ENCODE measurements at places on chromosomes 3 and 15.

DNA sequence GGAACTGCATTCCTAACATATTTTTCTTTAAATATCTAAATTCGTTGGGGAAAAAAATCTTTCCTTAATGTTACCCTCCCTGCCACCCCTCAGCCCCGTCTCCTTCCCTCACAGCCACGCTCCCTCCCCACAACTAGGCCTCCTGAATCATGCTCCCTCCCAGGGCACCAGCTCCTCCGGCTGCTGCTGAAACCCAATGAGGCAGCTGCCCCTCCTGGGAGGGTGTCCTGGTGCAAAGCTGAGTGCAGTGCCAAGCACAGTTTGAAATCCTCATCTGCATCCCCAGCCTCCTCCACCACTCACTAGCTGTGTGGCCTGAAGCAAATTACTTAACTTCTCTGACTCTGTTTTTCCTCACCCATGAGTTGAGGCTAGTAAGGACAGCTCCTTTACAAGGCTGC lies 2.7 kb upstream of the NR2E3 start:
- no peak for DNase-seq

DNA sequence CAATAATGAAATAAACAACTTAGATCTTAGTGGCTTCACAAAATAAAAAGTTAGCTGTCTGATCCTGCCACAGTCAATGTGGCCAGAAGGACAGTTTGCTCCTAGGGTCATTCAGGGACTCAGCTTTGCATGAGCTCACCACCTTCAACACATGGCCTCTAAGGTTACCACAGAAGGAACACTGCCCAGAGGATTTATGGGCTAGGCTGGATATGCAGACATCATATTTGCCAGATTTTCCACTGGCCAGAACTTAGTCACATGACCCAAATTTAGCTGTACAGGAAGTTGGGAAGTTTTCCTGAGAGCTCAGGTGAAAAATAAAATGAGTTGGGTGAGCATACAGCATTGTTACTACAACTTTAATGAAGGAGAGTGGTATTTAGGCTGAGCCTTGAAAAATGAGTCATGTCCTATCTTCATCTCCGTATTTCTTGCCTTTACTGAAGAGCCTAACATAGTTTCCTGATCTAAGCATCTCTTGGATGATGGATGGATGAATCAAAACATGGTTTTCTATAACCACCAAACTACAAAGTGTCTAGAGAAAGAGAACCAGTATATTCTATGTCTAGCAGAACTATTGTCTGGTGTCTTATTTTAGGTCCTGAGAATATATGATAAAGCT lies 54.9 kb upstream of the TMEM108 start:
- no peak for DNase-seq

DNA sequence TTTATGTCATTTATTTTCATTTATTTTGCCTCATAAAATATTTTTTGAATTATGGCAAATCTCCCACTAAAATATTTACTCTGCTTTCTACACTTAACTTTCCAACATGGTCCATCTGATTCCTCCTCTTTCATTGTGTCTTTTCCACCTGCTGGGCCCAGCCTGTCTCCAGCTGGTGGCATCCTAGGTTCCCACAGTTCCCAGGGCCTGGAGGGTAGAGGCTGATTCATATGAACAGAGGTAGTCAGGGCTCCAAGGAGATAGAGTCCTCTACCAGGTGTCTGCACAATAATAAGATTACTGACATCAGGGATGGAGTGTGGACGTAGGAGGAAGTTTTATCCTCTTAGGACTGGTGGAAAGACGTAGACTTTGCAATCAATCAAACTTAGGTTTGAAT lies 14.3 kb downstream of the ZBTB38 start:
- no peak for DNase-seq

DNA sequence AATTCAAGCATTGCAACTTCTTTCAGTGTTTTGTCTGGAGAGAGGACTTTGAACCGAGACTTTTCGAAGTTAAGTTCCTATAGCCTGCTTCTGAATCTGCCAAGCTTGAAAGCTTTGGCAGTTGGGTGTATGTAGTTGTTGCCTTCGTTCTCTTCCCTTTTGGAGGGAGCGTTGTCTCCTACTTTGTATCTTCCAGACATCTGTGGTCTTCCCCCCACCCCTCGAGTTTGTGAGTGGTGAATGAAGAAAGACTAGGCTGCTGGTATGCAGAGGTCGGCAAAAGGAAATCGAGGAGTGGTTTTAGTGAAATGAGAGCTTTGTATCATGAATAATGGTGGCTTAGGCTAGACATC lies 1.3 kb downstream of the CTNNB1 start:
- peak; percentile 57 for DNase-seq

DNA sequence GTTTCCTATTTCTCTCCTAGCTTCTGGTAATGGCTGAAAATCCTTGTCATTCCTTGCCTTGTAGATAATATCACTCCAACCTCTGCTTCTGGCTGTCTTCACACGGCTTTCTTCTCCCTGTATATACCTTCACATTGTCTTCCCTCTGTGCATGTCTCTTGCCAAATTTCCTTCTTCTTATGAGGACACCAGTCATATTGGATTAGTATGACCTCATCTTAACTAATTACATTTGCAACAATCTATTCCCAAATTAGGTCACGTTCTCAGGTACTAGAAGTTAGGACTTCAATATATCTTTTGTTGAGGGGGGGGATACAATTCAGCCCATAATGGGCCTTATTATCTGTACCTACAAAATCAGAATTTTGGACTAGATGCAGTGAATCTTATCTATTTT lies 417.4 kb downstream of the PLCL2 start:
- DNase-seq = no peak

DNA sequence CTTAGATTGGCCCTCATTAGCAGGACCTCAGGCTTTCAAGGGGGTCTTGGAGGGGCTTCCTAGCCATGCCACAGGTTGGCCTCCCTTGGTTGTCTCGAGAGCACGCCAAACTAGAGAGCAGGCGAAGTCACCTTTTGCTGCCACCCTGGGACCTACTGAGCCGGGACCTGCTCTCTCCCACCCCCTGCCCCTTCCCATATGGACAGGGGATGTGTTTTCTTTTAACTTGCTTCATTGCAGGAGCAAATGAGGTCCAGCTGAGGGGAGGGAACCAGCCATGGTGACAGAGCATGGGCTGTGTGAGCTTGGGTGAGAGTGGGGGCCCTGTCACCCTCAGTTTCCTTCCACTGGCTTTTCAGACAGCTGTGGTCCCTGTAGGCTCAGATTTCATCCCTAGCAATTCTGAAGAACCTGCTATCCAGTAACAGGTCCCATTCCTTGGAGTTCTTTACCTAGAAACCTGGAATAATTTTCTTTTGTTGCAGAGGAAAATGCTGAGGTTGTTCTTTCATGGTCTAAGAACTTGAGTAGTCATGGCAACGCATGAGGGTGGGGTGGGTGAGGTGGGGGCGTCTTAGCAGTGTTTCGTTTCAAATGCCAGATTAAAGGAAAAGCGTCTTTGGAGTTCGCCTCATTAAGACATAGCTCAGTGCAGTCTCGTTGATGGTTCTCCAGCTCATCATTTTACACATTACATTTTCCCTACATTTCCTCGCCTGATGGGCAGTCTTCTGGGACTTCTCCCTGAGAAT lies 20.1 kb upstream of the MAGEF1 start:
- no peak for DNase-seq

DNA sequence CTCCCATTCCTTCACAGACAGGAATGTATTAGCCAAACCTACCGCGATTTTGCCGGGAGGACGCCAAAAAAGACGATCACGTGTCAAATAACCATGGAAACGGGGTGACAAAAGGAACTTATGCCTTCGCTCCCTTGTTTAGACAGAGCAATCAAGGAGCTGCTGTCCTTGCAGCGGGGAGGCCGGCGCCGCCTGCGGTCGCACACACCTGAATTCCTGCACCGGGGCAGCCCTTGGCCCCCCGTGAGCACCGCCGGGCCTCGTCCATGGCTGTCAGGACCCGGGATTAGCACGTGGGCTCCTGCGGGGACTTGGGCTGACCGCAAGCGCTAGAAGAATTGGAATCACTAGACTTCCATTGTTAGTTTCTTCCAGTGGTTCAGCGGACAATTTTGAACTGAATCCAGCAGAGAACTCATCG lies 193.1 kb downstream of the SHQ1 start:
- peak; percentile 28 for DNase-seq

- DNase-seq = no peak
These were observed 7.9 kb downstream of the VIPR1 start for GRCh38 chr3:42510325-42510724.

GRCh38 chr15:97745481-97746071 lies 214.9 kb upstream of the ARRDC4 start:
- DNase-seq = no peak

DNA sequence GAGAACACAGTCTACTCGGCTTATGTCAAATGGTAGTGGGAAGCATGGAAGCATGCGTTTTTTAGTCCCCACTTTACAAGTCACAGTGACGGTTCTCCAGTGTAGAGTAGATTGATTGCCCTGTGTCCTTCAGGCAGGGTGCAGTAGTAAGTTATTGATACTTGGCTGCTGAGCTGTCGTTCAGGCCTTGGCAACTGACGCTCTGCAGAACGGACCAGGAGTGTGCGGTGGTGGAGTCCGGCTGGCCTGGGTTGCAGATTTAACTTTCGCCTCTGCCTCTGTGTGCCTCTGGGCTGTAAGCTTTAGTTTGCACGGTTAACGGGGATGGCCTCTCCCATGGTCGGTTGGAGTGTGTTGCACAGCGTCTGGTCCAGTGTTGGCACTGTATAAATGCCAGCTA lies 58.6 kb downstream of the IGF1R start:
- DNase-seq = no peak

GRCh38 chr3:3240986-3241385 lies 61.5 kb upstream of the CRBN start:
- DNase-seq = no peak

- no peak for DNase-seq
These were observed 25.6 kb upstream of the FAM174B start for GRCh38 chr15:92681141-92681631.

DNA sequence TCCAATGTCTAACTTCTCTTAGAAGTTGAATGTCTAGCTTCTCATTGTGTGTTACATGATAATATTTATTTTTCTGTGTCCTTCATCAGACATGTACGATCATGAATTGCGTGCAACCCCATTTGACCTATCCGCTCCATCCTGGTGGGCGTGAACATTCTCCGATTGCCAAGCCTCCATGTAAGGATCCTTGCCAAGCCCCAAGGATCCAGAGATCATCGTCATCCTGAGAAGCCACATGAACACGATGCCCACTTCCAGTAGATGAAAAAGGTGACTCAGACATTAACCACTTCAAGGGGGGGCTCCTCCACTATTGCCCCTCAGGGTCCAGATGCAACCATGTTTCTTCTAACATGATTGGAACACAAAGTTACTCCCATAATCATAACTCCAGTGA lies 25.5 kb upstream of the KNG1 start:
- no peak for DNase-seq

GRCh38 chr15:98753726-98754656 lies 105.7 kb downstream of the IGF1R start:
- no peak for DNase-seq

Measured in midbrain (tissue), 1 donor.